ENCODE measurements at places on chromosomes 1 and 21.
A peak's percentile ranks its signal among the peaks of the same experiment; 100 is the strongest.

GRCh38 chr1:177891809-177892208 lies 78.0 kb downstream of the SEC16B start:
- no peak for DNase-seq

DNA sequence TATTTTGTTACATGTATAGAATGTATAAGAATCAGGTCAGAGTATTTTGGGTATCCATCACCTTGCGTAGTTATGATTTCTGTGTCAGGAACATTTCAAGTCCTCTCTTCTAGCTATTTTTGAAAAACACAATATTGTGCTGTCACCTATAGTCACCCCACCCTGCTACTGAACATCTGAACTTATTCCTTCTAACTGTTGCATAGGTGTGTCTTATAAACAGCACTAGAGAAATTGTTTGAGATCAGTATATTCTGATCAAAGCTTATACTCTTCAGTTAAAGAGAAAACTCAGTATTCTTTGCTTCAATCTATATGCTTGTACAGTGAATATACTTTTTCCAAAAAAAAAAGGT lies 96.0 kb downstream of the ASH1L start:
- DNase-seq, result no peak

DNA sequence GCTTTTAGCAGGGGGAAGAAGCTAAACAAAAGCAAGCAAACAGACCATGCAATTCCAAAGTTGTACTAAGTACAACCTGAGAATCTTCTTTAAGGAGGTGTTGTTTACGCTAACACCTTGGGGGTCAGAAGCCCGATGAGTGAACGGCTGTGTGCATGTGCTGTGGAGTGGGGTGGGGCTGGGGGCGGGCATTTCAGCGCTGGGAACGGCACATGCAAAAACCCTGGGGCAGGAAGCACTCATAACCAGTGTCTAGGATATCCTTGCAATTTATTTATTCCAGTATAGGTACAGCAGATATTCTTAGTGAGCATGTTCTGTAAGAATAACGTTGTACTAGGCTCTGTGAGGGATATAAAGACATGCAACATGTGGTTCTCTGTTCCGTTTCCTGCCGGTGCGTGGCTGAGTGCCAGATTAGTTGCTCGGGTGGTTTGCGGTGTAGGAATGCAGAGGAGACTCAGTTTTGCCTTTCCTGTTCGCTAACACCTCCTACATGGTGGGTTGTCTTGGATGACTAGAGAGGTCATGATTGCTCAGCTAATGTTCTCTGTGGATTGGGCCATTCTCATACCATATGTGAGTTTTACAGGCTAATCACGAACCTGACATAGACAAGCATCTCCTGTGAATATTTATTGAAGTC lies 3.7 kb downstream of the FASLG start:
- DNase-seq, result peak; percentile 96

GRCh38 chr1:39640861-39641260 lies 1.4 kb upstream of the HEYL start:
- DNase-seq, result no peak

GRCh38 chr1:3735027-3735681 lies 17.1 kb upstream of the CCDC27 start:
- no peak for DNase-seq

GRCh38 chr1:23118957-23119792 lies 49.5 kb downstream of the LUZP1 start:
- peak; percentile 48 for DNase-seq

- no peak for DNase-seq
Measured at GRCh38 chr21:28871388-28872010, 121.2 kb downstream of the LTN1 start.

Data from stimulated activated naive CD8-positive, alpha-beta T cell treated with anti-CD3 and anti-CD28 coated beads, Interleukin-15, amount 100 ng/mL, for 72 hours (primary cell).